ENCODE measurements at places on chromosomes 12 and 14.

- DNase-seq, result no peak
These were observed 9.1 kb downstream of the PHLDA1 start for GRCh38 chr12:76022506-76022905.

- no peak for DNase-seq
These were observed 13.7 kb upstream of the EVL start for GRCh38 chr14:100051543-100051942.

DNA sequence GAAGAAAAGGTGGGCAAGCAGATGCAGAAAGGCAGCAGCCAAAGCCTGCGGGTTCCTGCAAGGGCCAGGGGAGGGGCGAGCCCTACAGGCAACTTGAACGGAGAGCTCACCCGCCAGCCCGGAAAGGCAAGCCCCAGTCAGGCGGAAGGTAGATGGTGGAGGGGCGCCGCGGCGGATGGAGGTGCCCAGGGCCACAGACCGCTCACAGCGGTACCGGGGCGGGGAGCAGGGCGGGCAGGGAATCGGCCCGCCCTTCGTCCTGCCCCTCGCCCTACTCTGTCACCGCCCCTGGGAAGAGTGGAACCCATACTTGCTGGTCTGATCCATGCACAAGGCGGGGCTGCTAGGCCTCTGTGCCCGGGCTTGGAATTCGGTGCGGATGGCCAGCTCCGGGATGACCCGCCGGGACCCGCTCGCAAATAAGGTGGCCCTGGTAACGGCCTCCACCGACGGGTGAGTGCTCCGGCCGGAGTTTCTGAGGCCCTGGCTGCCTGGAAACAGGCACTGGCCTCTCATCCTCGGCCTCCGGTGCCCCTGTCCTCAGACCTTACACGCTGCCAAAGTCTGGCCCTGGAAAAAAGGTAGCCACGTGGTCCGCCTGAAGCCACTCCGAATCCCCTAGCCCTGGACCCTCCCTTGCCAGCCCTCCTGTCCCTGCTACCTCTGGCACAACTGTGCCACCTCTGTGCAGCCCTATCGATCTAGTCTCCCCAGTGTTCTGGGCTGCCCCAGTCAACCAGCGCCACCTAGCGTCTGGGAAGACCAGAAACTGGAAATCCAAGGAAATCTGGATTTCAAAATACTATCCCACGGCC lies at the start of gene DHRS4:
DHRS4 (plus strand) TSS at position 307 of the 815 bp plus-strand sequence; CDS start at position 326, 19 bp downstream.
- DNase-seq, result peak; percentile 66

DNA sequence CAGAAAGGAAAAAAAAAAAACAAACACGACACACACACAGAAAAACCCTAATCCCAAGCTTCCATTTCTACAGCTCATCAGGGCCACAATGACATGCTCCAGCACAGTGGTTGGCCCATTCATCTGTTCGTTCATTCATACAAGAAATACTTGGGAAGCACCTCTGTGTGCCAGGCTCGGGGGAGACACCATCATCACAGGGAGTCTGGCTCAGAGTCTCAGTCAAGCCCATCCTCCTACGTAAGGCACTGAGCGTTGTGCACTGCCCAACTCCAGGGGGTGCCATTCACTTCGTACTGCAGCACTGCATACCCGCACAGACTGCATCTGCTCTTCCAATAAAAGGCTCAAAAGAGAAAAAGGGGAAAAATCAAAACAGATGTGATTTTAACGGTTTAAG lies 15.3 kb downstream of the VPS37B start:
- no peak for DNase-seq

GRCh38 chr12:57515408-57515933 lies 4.8 kb downstream of the DDIT3 start:
- no peak for DNase-seq

Measured in K562 (cell line).